HepG2 (cell line): ENCODE measurements at places on chromosomes 1 and 21. TPM values are rescaled to one million over a fixed set of nuclear protein-coding genes. Genes with fewer than 3 reads are reported as not detected.

PTPRU gene
- 11.0 and 21.6 TPM in 2 replicates for total RNA-seq

OR2G6 gene
- not detected in 2 replicates for total RNA-seq

CLIC6 gene
- total RNA-seq: not detected in 2 replicates

DNA sequence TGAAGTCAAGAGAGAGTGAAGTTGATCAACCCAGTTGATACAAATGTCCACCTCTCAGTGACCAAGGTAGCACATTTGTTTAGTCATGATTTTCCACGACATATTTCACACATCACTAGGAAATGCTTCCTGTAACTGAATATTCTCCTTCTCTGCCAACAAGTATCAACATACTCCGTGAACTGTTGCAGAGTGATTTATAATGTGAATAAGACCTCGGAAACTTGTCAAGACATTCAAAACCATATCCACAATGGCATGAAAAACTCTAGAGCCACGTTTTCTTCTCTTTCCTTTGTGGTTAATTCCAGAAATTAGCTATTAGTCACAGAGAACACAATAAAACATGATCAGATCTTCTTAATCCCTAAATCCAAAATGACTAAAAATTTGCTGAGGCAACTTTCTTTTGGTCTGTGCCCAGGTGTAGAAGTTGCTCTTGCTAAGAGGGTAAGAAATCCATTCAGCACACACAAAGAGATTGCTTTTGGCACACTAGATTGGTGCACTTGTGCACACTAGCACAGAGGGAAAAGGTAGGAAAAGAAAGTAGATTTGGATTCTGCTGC lies 244.3 kb upstream of the NRIP1 start:
- DNase-seq: no peak

GRCh38 chr1:27099587-27100334 lies 55.2 kb downstream of the SLC9A1 start:
- peak; percentile 55 for DNase-seq

DNA sequence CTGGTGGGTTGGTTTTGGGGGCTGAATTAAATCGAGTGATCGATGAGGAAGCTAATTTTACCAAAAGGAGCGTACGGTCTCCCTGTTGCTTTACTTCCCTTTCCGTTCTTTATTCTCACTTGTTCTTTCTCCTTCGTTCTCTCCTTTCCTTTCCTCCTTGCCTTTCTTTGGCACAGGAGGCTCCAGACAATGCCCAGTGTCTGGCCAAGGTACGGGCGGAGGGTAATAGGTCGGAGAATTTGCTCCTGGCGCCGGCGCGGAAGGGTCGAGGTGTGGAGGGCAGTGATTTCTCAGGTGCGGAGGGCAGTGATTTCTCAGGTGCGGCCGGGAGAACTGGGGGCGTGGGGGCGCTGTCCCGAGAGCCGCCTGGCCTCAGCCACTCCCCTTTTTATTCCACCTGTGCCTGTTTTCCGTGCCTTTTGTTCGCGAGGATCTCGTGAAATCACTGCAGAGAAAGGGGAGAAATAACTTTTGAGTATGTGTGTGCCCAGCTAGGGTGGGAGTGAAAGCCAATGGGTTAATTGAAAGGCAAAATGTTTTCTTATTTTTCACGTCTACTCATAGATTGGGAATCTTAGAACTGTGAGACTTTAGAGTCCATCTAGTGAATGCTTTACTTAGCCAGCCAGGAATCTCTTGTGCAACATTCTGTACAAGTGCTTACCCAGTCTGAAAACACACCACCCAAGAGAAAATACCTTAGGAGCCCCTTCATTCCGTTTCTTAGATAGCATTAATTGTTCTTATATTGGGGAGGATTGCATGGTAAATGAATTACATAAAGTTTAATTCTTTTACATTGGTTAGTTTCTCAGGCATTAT lies 1.3 kb downstream of the FNBP1L start:
- peak; percentile 12 for DNase-seq

DNA sequence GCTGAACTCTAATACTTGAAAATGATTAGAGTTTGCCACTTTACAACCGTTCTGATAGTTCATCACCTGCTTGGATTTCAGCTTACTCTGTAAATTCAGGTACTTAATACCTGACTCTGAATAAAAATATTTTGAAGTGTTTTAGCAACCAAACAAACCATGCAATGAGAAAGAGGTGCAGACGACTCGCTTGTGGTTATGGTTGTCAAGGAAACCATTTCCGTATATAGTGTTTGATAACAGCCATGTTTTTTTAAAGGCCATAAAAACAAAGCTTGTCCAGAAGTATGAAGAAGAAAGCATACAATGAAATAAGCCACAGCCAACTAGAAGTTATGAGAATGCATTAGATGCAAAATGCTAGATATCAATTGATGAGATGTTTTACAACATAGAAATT lies 167.2 kb upstream of the HMCN1 start:
- no peak for DNase-seq

DNA sequence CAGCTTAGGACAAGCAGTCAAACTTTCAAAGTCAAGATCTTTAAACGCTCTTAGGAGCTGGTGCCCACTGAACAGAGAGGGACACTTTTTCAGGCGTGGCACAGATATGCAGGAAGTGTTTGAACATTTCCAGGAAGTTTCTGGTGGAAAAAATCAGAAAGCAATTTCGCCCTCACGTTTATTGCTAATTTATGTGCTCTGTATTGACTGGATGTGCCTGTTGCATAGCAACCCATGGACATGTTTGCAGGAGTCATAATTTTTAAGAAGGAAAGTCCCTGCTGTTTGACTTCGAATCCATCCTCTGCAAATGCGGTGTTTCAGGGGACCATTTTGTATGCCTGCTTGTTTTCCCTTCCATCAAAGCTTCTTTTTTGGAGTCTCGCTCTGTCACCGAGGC lies 239.9 kb upstream of the IRF2BP2 start:
- no peak for DNase-seq

DNA sequence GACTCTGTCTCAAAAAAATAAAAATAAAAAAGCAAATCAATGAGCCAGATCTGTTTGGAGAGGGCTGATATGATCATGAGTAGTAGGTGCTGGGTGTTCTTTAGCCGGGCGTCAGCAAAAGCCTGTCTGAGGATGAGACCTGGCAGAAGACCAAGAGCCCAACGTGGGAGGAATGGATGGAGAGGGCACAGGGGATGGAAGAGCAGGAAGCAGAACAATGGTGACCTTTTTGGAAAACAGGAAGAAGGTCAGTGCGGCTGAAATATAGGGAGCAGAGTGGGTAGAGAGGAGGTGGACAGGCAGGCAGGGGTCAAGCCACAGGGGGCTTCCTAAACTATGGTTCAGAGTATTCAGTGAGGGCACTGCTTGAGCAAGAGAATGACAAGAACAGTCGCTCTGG lies 30.9 kb downstream of the VWA5B1 start:
- no peak for DNase-seq

DNA sequence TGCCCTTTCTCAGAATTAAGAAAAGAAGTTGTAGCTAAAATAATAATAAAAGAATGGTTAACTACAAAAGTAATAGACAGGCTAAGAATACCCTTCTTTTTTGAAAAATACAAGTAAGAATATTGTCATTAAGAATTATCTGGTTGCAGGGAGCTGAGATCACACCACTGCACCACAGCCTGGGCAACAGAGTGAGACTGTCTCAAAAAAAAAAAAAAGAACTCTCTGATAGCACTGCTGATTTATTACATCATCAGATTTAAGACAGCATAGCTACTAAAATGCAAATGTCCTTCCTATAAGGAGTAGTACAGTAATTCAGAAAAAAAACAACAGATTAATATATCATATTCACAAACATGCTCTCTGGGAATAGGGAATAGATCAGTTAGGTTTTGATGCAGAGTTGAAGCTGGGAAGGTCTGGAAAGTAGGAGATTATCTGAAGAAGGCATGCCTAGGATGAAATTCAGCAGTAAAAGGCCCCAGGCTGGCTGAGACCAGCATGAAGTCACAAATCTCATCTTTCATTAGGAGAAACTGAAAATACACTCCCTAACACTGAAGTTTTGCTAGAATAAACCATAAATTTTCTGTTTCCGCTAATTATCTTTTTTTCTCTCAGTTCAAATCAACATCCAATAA lies 30.7 kb upstream of the ANGPTL1 start:
- DNase-seq: no peak
